ENCODE measurements at places on chromosomes 16 and 17.

DNA sequence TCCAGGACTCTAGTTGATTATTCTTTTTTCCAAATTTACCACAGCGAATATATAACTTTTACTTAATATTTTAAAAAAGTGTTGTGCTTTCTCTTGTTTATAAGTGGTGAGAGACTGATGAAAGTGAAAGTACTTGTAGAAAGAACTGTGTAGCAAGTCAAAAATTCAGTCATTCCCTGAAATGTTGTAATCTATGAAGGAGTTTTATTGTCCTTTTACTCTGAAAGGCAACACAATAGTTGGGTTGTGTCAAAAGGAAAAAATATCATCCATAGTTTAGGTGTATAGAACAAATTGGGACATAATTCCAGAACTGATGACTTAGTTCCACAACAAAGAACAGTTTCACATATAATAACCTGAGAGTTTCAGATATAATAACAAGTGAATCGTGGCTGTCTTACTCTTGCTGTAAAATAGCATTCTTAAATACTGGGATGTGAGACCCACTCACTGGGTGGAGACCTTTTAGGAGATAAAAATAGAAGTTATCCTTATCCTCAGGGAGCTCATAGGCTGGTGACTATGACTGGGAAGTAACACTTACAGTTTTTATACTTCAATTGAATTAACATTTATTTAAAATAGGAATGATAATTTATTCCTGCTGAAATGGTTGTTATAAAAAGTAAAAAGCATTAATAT is 20.6 kb downstream of the CYB5B start:
- no peak for DNase-seq

DNA sequence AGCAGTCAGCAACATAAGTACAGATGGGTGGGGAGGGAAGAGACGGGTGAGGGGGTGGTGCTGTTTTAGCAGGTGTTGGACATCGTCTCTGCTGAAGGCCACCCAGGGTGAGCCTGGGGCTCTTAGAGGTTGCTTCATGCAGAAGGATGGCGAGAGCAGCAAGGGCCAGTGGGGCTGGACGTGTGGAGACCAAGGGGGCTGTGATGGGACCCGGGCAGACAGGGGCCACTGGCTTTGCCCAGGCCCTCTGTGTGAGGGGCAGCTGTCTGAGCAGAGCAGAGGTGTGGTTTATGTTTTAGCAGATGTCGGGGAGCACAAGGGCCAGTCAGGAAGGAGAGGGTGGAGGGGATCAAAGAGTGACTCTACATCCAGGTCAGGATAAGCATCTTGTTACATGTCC is 4.8 kb downstream of the NARF start:
- DNase-seq, result no peak

DNA sequence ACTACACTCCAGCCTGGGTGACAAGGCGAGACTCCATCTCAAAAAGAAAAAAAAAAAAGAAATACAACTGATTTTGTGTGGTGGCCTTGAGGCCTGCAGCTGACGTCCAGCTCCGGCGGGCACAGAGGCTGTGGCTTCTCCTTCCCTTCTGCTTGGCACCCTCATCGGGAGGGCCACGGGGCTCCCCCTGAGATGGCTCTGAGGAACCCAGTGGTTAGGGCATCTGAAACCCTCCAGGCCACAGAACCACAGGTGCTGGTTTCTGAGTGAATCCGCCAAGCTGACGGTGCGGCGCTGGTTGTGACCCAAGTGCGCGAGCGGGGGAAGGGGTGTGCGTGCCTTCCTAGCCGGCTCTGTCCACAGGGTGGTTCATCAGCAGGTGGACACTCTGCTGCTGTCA is 63.4 kb downstream of the LMF1 start:
- no peak for DNase-seq

DNA sequence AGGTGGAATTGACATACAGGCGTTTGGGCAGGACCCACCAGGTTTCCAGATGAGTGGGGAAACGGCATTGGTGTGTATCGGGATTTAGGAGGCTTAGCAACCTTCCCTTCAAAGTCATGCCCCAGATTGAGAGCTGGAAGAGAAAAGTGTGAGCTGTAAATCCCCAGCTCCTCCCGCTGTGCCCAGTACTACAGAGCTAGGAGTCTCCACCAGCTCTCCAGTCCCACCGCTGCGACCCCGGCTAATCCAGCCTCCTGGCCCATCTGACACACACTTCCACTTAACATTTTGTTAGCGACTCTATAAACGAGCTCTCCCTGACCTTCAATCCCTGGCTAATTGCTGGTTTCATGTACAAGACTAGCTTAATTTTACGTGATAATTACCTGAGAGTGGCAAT is 29.9 kb upstream of the LHX1 start:
- no peak for DNase-seq

DNA sequence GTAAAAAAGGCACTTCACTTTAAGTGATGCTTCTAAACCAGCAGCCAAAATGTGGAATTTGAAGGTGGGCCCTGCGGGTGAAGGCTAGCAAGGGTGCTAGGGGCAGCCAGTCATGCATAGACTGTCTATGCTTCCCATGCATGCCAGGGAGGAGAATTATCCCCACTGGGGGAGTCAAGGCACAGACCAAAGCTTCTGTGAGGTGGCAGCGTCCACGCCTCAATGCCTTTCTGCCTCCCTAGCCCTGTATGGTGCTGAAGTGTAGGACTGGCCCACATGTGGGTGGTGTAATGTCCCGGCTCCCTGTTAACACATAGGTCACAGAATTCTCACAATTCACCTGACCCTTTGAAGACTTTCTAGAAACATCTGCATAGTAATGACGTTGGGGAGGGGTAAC is 1.9 kb downstream of the HS3ST2 start:
- DNase-seq, result no peak

- no peak for DNase-seq
Measured at GRCh38 chr17:6505425-6506142, 50.8 kb downstream of the PITPNM3 start.

DNA sequence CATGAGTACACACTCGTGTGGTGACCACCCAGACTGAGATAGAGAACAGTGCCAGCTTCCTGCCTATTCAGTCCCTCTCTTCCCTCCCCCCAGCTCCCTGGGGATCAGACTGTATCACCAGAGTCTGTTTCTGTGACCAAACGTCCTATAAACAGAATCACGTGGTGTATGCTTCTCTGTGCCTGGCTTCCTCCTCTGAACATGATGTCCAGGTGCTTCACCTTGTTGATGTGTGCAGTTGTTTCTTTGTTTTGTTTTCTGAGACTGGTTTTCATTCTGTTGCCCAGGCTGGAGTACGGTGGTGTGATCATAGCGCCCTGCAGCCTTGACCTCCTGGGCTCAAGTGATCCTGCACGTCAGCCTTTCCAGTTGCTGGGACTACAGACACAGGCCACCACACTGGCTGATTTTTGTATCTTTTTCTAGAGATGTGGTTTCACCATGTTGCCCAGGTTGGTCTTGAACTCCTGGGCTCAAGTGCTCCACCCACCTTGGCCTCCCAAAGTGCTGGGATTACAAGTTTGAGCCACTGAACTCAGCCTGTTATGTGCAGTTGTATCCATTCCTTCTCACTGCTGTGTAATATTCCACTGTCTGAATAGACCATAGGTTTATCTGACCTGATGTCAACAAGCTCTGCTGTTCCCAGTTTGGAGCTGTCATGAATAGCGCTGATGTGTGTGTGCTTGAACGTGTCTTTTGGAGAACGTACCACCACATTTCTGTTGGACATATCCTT is 28.9 kb upstream of the PRM1 start:
- no peak for DNase-seq

DNA sequence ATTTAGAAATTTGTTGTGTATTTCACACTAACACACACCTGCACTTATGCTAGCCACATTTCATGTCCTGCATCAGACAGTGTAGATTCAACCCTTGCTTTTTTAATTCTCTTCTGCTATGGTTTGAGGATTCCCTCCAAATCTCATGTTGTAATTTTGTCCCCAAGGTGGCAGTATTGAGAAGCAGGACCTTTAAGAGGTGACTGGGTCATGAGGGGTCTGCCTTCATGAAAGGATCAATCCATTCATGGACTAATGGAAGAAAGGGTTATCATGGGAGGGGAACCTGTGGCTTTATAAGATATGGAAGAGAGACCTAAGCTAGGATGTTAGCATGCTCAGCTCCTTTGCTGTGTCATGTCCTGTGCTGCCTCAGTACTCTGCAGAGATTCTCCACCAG is 1032.2 kb downstream of the CDH11 start:
- DNase-seq, result no peak

DNA sequence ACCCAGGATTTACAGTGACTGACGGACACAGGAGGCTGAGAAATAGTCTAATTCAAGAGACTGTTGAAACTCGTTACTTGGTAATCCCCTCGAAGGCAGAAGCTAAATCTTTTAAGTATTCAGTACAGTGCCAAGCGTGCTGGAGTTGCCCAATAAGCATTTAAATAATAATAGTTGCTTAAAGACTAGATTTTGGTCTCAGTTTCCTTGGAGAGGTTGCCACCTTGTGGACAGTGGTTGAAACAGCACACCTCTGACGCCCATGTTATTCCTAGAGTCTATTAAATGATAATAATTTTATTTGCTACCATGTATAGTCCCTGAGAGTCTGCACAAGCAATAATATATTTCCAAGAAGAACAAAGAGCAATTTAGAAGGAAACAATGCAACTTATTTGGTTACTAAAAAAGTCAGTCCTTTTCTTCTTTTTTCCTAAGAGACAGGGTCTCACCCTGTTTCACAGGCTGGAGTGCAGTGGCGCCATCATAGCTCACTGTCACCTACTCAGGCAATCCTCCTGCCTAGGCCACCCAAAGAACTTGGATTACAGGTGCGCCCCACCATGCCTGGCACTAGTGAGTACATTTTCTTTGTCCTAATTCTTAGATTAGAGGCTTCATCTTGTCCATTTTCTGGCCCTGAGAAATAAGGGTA is 138.0 kb upstream of the NUDT7 start:
- peak; percentile 3 for DNase-seq

DNA sequence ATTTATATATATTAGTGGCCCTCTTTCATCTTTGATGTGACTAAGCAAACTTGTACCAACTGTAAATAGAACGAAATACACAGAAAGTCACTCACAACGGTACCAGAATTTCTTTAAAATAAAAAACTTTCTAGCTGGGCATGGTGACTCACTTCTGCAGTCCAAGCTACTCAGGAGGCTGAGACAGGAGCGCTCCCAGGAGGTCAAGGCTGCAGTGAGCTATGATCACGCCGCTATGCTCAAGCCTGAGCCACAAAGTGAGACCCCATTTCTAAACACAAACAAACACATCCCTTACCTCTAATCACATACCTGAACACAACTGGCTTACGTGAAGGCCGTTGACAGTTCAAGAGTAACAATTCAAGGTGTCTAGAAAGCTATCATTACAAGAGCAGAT is 29.7 kb downstream of the STAT5B start:
- DNase-seq, result no peak

- DNase-seq, result no peak
Measured at GRCh38 chr16:71389330-71389729, 30.8 kb downstream of the CALB2 start.

All from activated T-helper 9 cell treated with anti-CD3 and anti-CD28 coated beads, Interleukin-2, amount 50 U/mL, for 16 hours (primary cell).